ENCODE measurements at places on chromosomes 2 and 18.

DNA sequence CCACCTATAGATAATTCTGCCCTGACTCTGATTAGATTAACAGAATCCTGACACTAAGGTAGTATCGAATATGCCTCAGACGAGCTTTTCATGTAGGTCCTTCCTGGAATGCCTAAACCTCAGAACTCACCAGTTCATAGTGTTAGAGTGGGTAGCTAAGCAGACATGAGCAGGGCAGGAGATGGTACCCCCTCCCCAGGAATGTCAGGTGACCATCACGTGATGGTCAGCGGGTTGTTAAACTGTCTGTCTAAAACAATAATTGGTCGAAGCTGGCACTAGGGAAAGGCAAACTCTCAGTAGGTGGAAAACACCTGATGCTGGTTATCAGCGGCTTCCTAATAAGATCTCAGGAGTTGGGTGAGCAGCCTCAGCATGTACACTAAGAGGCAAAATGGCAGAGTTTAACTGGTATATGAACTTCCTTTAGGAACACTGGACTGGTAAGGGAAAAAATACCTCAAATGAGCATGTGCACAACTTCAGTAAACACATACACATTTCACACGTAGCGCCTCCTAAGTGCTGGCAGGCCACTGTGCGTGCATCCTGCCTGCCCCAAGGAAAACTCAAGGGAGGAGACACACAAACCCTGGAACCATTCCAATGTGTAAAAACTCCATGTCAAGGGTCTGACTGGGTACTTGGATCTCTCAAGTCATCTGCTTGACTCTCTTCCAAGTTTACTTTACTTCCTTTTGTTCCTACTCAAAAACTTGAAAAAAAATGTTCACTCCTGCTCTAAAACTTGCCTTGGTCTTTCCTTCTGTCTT is 339.5 kb downstream of the GULP1 start:
- DNase-seq, result no peak

- DNase-seq, result no peak
These were observed 10.9 kb downstream of the NTSR2 start for GRCh38 chr2:11659115-11659475.

GRCh38 chr18:13878857-13879256 is 36.5 kb downstream of the MC2R start:
- DNase-seq, result no peak

DNA sequence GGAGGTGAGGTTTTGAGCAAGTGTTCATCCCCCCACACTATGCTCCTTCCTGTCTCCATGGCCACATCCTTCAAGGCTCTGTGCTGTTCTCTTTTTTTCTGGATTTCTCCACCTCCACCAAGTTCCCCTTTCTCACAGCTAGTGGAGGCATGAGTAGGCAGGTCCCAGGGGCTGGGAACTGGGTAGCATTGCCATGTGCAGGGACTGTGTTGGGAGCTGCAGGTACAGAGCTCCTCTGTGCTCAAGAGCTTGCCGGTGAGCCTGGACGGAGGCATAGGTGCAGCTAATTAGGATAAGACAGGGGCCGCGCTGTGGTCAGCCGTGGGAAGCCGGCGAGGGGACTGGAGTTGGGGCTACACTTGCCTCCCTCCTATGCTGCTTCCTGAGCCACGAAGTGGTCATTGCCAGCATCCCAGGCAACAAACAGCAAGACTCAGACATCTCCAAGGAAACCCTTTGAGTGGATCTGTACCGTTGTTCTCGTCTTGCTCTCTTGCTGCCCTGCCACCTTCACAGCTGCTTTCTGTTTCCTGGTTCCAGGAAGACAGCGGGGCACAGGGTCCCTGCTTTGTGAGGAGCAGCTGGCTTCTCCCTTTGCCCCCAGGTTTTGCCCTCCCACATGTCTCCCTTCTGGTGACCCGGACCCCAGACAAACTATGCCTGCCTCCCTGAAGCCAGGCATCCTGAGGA is 36.9 kb downstream of the ATOH8 start:
- DNase-seq, result no peak

DNA sequence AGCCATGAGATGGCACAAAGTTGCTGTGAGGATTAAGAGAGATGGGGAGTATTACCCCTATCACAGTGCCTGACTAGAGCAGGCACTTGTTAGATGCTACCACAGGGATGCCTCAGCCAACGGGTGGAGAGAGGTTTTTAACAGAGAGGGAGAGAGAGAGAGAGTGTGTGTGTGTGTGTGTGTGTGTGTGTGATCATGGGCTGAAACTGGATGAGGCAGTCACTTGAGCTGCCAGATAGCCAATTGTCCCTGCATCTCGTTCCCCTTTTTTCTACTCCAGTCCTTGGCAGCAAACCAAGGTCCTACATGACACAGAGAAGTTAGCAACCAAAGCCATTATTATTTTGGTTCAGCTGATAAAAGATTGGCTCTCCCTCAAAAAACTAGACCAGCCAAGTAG is 3.0 kb downstream of the CD8A start:
- no peak for DNase-seq

- DNase-seq, result no peak
These were observed 172.8 kb downstream of the GLI2 start for GRCh38 chr2:120908314-120908975.

GRCh38 chr2:174939046-174939445 is 66.1 kb downstream of the CHN1 start:
- no peak for DNase-seq

GRCh38 chr2:30197570-30198192 is 33.7 kb upstream of the LBH start:
- no peak for DNase-seq

- no peak for DNase-seq
These were observed 157.9 kb downstream of the PXDN start for GRCh38 chr2:1586251-1586922.

DNA sequence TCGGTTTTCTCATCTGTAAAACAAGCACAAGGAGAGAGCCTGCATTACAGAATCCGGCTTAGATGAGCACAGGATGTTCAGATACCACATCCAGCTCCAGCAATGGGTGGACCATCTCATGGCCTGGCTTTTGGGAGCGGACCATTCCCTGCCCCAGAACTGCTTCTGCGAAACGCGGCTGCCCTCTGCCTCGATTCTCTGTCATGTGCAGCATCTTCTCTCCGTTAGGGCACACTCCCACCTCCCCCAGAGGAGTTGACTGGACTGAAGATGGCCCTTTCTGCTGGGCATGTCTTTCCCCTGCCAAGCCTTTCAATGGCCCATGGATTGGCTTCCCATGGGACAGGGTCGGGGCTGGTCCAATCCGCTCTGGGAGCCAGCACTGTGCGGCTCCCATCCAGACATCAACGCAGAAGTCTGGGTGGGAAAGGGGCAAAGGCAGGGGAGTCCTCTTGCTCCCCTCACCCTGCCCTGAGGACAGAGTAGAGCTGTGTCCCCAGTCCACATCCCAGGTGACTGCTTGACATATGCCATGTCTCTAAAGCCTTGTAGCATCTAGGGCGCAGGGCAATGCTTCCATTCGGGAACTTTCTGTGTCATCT is 14.3 kb upstream of the FAHD2A start:
- DNase-seq, result no peak

- DNase-seq, result no peak
These were observed 71.7 kb downstream of the GALNT14 start for GRCh38 chr2:31066551-31066950.

GRCh38 chr2:110837446-110838409 is 105.4 kb downstream of the ACOXL start:
- no peak for DNase-seq

DNA sequence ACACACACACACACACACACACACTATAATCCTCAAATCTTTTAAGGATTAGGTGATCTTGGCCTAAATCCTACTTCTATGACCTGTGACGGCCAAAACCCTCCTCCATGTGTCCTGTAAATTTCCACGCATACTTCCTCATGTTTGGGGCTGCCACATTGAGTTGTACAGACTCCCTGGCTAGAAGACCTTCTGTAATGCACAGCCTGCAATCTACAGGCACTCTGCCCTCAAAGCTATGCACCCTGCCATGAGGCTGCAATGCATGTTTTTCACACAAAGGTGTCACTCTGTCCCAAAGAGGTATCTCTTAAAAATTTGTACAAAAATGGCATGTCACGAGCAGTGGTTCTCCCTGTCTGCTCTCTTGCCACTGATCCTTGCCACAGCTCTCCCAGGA is 26.4 kb upstream of the B4GALT6 start:
- no peak for DNase-seq

DNA sequence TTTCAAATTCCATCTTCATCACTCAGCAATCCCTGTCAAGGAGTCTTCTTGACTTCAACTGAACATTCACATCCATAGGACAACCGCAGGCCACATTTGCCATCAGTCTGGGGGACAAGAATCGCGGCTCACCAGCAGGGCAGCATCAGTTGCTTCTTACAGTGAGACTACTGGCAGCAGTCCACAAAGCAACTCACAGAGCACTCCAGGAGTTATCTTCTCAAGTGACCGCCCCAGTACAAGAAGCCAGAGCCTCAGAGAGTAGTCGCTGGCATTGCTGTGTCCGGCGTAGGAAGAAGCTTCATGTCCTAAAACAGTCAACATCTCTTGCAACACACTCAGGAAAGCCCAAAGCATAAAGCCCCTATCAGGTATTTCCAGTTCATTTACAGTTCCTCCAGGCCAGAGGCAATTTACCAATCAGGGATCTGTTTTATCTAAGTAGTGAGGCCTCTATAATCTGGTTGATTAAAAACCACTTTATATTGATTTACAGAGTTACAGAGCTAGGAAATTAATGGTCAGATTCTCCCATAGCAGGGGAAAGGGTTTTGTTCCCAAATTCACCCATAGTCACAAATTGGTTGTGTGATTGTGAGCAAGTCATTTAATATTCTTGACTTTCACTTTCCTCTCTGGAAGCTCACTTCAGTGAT is 177.3 kb downstream of the NBAS start:
- DNase-seq, result no peak

- DNase-seq, result no peak
These were observed 242.1 kb downstream of the GLI2 start for GRCh38 chr2:120977582-120978358.

- DNase-seq, result no peak
These were observed 524 bp upstream of the KLHL14 start for GRCh38 chr18:32773382-32773712.

GRCh38 chr2:176078541-176079284 is 5.0 kb downstream of the EVX2 start:
- DNase-seq, result no peak

GRCh38 chr2:8644605-8645175 is 37.2 kb upstream of the ID2 start:
- DNase-seq, result no peak

GRCh38 chr2:132372276-132372675 is 44.3 kb upstream of the GPR39 start:
- no peak for DNase-seq

DNA sequence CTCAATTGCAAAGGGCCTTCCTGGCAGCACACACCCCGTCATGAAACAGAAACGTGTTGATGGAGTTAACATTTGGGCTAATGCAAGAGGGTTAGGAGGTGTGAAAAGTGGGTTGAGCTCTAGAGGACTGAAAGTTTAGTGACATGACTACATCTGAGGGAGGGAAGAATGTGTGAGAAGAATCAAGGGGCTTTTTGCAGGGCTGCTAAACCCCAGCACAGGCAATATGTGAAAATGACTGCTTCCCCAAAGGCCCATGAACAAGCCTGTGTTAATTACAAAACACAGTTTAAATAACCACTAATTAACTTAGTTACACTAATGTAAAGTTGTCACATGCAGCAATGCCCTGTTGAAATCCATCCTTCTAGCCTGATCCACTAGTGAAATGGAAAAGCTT is 63.4 kb upstream of the PEX13 start:
- no peak for DNase-seq

DNA sequence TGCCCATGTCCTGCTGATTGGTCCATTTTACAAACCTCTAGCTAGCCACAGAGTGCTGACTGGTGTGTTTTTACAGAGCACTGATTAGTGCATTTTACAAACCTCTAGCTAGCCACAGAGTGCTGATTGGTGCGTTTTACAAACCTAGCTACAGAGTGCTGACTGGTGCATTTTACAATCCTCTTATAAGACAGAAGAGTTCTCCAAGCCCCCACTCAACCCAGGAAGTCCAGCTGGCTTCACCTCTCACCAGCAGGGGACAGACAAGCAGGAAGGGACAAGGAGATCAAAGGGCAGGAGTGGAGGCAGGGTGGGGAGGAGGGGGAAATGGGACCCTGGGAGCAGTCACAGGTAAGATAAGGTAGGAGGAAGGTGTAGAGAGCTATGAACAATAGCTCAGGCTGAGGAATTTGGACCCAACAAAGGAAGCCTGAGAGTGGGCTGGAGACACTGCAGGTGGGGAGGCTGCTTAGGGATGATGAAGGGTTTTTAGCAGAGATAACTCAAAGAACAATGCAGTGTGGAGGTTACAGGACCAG is 37.1 kb downstream of the SH2D6 start:
- no peak for DNase-seq

Measured in stimulated activated CD4-positive, alpha-beta T cell treated with anti-CD3 and anti-CD28 coated beads, Interleukin-15, amount 100 ng/mL, for 24 hours (primary cell).